ENCODE measurements at places on chromosomes 16 and 17.

DNA sequence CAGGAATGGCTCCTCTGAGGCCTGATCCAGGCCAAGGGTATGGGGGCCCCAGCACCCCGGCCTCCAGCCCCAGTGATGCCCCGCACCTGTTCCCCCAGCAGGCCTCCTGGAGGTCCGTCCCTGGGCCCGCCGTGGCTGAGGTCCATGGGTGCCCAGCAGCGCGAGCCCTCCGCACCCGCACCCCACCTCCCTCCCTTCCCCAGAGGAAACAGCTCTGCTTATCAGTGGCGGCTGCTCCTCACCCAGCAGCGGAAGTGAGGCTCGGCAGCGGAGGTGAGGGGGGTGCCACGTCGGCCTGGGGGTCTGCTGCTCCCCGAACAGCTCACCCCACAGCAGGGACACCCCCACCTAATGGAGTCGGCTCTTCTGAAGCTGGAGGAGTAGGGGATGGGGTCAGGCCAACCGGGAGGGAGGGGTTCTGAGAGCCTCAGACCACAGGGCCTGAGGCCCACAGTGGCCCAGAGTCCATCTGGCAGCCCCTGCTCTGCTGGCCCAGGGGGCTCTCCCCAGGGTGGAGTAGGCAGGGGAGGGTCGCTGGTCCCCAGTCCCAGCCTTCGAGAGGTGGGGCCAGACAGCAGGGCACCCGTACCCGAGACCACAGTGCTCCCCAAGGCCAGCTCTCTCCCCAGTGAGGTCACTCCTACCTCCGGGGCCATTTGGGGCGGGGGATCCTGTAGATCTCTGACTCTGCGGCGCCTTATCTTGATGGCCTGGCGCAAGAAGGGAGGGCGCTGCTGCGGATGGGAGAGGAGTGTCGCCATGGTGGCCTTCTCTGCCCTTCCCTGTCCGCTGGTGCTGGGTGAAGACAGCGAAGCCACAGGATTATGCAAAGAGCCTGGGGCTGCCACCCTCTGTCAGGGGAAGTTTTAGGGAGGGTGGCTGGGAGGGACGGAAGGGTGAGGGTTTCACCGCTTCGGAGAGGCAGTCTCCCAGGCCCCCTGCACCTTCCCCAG, at the start of gene UNC13D:
UNC13D (minus strand) TSS at position 828 of the 953 bp plus-strand sequence; CDS start at position 761, 67 bp downstream.
- DNase-seq, result no peak

DNA sequence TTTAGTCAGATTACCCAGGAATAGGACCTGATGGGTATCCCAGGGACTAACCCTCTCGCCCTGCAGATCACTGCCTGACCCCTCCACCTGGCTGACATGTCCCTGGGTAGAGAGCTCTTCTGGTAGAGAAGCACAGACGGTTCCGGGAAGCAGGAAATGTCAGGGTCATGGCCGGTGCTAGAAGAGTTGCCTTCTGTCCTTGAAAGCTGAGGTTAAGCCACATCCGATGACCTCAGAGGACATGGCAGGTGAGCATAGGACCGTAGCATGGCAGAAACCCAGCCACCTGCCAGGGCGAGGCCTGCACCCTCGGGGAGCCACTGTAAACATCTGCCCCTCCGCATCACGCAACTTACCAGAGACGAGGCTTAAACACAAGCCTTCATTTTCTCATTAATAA, 483.7 kb downstream of the SOX9 start:
- DNase-seq, result no peak

GRCh38 chr17:44105941-44106340, 17.5 kb downstream of the HDAC5 start:
- DNase-seq, result no peak

GRCh38 chr16:56669840-56670619, 416 bp downstream of the MT1H start:
- no peak for DNase-seq

- no peak for DNase-seq
These were observed 211.2 kb downstream of the RBFOX3 start for GRCh38 chr17:79399610-79400144.

GRCh38 chr16:2043667-2044451, 3.8 kb downstream of the NTHL1 start:
- DNase-seq, result no peak

GRCh38 chr17:68391561-68392268, 65.6 kb downstream of the WIPI1 start:
- no peak for DNase-seq

GRCh38 chr16:14301169-14302030, 230.3 kb downstream of the MRTFB start:
- no peak for DNase-seq

GRCh38 chr17:2214929-2215615, 88.5 kb downstream of the SMG6 start:
- DNase-seq, result no peak

- DNase-seq, result no peak
These were observed 850 bp downstream of the PPM1E start for GRCh38 chr17:58756246-58757161.

- no peak for DNase-seq
These were observed 16.0 kb upstream of the SMIM5 start for GRCh38 chr17:75617218-75617617.

DNA sequence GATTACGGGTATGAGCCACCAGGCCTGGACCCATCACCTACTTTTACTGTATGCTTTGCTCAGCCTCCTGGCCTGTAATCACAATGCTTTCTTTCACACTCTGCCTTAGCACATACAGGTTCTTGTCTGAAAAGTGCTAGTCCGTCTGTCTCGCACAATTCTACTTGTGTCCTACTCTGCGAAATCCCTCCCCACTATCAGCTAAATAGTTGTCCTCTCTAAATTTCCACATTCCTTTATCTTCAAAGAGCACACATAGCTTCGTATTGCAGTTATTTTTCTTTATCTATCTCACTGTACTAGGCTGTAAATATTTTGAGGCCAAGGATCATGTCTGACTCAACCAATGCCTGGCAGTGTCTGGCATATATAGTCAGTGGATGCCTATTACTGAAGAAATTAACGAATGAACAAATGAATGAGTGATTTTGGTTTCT, 38.5 kb upstream of the ETV4 start:
- no peak for DNase-seq

DNA sequence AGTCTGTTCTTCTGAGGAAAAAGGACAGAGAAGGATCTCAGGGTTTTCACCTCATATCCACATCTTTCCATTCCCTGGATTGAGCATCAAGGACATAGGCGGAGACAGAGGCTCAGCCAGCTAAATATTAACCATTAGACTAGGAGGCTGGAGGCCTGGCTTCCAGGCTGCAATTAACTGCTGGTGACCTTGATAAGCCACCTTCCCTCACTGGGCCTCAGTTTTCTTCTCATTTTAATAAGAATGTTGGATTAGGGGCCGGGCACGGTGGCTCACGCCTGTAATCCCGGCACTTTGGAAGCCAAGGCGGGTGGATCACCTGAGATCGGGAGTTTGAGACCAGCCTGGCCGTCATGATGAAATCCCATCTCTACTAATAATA, 25.6 kb upstream of the CNOT1 start:
- no peak for DNase-seq

DNA sequence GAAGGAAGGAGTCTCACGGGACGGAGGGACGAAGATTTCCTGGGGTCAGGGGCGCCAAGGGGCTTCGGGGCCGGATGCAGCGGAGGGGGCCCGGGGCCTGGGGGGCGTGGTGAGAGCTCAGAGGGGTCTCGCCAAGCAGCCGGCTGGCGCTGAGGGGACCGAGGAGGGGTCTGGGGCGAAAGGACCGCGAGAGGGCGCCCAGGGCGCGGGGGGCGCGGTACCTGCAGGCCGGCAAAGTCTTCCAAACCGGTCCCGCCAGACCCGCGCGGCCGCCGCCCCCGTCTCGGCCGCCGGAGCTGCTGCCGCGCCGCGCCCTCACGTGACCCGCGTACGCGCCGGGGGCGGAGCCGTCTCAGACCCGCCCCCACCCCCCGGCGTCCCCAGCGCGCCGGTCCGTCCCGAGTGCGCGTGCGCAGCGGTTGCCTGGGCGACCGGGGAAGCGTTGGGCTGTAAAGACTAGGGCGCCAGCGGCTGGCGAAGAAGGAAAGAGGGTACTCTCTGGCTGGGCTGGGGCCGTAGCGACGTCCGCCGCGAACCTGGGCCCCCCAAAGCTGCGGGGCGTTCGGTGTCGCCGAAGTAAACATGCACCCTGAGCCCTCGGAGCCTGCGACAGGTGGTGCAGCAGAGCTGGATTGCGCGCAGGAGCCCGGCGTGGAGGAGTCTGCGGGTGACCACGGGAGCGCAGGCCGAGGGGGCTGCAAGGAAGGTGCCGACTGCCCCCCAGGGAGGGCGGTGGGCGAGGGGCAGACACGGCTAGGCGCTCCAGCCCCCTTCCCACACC, at the start of the genes DNAAF1 and HSDL1:
DNAAF1 (plus strand) TSS at position 450 of the 781 bp plus-strand sequence; CDS start at position 583, 133 bp downstream.
HSDL1 (minus strand) TSS at position 319 of the 781 bp plus-strand sequence. CDS start 13,856 bp downstream, outside the sequence.
- DNase-seq, result peak; percentile 92

- DNase-seq, result no peak
These were observed 47.1 kb upstream of the TEKT3 start for GRCh38 chr17:15388356-15389041.

- DNase-seq, result no peak
These were observed 2.5 kb downstream of the PRAC2 start for GRCh38 chr17:48725288-48726064.

DNA sequence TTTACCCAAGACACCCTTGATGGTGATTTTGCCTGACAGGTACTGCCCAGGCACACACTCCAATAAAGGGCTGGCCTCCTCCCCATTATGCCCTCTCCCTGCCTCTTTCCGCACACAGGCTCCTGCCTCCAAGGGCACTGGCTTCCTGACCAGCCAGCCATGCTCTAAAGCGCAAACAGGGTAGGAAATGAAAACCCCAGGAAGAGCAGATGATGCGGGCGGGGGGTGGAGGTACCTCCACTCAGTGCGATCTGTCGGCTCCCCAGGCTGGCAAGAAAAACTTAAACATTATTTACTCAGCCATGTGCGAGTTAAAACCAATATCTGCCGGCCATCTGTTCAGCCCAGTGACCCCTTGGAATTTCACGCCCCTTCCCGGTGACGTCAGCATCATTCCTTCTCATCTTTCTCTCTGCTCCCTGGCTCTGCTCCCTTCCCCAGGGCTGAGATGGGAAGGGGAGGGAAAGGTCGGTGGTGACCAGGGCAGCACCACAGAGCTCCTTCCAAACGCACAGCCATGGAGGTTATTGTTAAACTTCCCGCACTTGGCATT, 262.5 kb downstream of the CBLN1 start:
- no peak for DNase-seq

DNA sequence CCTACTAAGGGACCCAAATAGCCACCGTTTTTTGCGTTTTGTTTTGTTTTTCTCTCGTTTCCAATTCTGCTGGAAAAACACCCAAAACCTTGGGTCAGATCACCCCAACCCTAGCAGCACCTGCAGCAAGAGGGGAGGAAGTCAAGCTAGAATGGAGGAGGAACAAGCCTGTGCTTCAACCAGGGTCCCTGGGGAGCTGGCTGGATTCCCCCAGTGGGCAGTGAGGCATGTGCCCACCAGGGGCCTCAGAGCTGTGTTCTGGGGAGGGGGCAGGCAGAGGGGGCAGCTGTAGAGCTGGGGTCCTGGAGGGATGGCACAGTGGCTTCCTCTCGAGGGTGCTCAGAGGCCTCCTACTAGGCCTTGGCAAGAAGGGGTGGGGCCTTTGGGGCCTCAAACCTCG, 6.5 kb downstream of the CD79B start:
- DNase-seq, result no peak

DNA sequence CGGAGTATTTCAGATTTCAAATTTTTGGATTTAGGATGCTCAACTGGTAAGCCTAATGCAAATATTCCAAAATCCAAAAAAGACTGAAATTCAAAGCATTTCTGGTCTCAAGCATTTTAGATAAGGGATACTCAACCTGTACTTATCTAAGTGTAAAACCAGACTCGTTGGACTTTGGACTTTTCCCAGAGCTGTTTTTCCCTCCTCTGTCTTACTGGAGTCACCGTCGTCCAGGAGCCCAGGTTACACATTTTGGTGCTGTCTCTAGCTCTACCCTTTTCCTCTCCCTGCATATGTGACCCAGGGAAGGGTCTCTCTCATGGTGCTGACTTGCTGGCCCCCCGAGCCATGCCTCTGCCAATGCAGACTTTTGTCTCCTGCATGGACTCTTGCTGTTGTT, 46.0 kb upstream of the MMP2 start:
- no peak for DNase-seq

GRCh38 chr17:143785-144281, 6.5 kb downstream of the SCGB1C2 start:
- peak; percentile 77 for DNase-seq

DNA sequence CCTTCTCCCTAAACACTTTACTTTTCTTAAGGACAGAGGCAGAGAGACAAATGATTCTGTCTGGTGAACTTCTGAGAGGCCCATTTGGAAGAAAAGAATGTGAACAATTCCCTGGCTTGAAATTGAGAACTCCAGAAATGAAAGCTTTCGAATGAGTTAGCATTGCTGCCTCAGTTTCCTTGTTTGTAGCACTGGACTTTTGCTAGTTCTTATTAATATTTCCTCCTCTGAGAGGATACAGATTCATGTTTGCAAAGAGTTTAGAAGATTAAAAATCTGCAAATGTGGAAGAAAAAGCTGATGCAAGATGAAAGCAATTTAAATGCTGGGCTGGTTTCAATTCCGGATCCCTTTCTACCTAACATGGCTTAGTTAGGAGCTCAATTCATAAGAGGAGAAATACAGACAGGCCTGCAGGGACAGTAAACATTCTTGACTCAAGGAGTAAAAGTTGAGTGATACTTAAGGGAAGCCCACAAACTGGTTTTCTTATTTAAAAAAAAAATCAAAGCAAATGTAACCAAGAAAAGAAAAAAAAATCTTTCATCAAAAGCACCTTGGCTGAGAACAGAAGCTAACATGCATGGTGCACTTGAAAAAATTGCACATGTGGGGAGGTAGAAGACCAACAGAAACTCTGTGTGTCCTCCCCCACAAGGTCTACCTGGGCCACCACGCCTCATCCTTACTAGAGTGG, 27.1 kb downstream of the HNF1B start:
- DNase-seq, result no peak

DNA sequence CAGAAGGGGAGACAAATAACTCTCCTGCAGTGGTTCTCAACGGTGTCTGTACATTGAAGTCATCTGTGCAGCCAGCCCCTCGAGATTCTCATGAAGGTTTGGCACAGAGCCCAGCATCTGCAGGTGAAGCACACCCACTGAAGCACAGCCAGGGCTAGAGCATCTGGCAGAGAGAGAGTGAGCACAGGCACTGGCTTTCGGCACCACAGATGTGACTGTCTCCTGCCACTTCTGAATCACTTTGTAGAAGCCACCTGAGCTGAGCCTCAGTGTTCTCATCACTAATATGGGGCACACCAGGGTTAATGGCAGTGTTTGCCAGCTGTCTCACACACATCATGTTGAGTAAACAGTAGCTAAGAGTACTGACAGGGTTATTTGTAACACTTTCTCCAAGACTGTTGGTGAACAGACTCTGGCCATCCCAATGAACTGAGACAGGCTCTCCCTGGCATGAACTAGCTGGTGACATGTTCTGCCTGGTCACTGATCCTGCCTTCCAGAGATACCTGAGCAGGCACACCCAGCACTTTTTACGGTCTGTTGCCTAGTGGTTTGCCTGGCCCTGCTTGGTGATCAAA, 10.9 kb downstream of the HSPB9 start:
- DNase-seq, result no peak

Data from stimulated activated CD8-positive, alpha-beta memory T cell treated with anti-CD3 and anti-CD28 coated beads, Interleukin-2, amount 100 ng/mL, for 1 hour (primary cell).